ENCODE measurements at places on chromosomes 16 and 17.

DNA sequence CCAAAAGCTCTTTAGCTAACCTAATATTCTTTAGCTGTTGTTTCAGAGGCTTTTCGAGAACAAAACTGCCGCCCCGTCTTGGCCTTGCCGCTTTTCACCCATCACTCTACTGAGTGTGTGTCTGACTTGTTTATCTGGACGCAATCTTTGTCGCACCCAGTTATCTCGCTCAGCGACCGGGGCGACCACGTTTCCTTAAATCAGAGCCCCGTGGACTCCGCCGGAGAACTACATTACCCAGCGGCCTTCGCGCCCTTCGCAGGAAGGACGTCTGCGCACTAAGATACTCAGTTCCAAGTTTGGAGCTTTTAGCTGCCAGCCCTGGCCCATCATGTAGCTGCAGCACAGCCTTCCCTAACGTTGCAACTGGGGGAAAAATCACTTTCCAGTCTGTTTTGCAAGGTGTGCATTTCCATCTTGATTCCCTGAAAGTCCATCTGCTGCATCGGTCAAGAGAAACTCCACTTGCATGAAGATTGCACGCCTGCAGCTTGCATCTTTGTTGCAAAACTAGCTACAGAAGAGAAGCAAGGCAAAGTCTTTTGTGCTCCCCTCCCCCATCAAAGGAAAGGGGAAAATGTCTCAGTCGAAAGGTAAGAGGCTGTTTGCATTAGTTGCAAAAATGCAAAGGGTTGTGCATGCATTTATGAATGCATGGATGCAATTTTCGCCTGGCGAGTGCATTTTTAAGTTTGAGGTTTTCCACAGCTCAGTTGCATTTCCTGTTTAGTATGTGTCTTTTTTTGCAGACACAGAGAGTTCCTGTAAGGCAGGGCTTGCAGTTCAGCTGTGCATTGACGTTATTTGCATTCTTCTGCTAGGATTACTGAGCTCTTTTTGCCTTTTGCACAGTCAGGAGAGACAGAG, at the start of gene MAP2K6:
Gene MAP2K6 (plus strand): TSS at position 290 of the 867 bp plus-strand sequence. CDS start 288 bp downstream, at position 578.
- H3K4me1 ChIP-seq = peaks cover 7% of the 10 kb centered on the region
- no peaks in the 10 kb centered on the region for H3K27me3 ChIP-seq
- no peaks in the 10 kb centered on the region for H3K36me3 ChIP-seq
- H3K4me3 ChIP-seq = peak within 1 kb of the TSS; percentile 66
- DNase-seq = peak; percentile 33

DNA sequence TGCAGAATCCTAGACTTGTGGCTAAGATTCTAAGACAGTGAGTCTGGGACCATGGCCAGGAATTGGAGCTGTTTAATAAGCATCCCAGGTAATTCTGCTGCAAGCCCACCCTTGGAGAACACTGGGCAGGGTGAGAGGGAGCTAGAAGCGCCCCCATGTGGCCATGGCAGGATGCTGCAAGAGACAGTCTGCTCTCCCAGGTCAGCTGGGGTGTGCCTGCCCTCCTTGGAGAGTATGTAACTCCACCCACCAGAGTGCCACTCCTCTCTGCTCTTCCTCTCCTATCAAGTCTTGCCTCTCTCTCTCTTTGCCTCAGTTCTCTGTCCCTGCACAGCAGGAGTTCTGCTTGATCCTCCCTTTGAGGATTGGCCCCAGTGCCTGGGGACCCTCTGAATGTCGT, 14.9 kb downstream of the RCVRN start:
- H3K36me3 ChIP-seq = no peaks in the 10 kb centered on the region
- no peak overlapping the region for H3K27ac ChIP-seq
- no peaks in the 10 kb centered on the region for H3K4me1 ChIP-seq
- no peak for DNase-seq
- H3K4me3 ChIP-seq = no peak overlapping the region
- no peaks in the 10 kb centered on the region for H3K27me3 ChIP-seq

GRCh38 chr16:47156680-47157215, 13.0 kb upstream of the NETO2 start:
- no peaks in the 10 kb centered on the region for H3K27me3 ChIP-seq
- no peak overlapping the region for H3K27ac ChIP-seq
- no peak overlapping the region for H3K4me3 ChIP-seq
- no peaks in the 10 kb centered on the region for H3K4me1 ChIP-seq
- H3K36me3 ChIP-seq = no peaks in the 10 kb centered on the region

GRCh38 chr16:70700101-70701020, 14.5 kb upstream of the MTSS2 start:
- DNase-seq = no peak
- no peaks in the 10 kb centered on the region for H3K27me3 ChIP-seq
- H3K4me3 ChIP-seq = no peak overlapping the region
- H3K36me3 ChIP-seq = no peaks in the 10 kb centered on the region
- peaks cover 90% of the 10 kb centered on the region for H3K4me1 ChIP-seq

- peak overlapping the region; percentile 92 for H3K27ac ChIP-seq
- H3K27me3 ChIP-seq = no peaks in the 10 kb centered on the region
- H3K4me1 ChIP-seq = peaks cover 81% of the 10 kb centered on the region
- H3K4me3 ChIP-seq = no peak overlapping the region
- no peaks in the 10 kb centered on the region for H3K36me3 ChIP-seq
- DNase-seq = no peak
Observed at GRCh38 chr17:73336408-73337329, 24.9 kb upstream of the CDC42EP4 start.

GRCh38 chr16:14309906-14310305, 238.8 kb downstream of the MRTFB start:
- peak overlapping the region; percentile 93 for H3K27ac ChIP-seq
- no peak for DNase-seq
- no peaks in the 10 kb centered on the region for H3K36me3 ChIP-seq
- no peaks in the 10 kb centered on the region for H3K27me3 ChIP-seq
- H3K4me3 ChIP-seq = no peak overlapping the region
- peaks cover 61% of the 10 kb centered on the region for H3K4me1 ChIP-seq

DNA sequence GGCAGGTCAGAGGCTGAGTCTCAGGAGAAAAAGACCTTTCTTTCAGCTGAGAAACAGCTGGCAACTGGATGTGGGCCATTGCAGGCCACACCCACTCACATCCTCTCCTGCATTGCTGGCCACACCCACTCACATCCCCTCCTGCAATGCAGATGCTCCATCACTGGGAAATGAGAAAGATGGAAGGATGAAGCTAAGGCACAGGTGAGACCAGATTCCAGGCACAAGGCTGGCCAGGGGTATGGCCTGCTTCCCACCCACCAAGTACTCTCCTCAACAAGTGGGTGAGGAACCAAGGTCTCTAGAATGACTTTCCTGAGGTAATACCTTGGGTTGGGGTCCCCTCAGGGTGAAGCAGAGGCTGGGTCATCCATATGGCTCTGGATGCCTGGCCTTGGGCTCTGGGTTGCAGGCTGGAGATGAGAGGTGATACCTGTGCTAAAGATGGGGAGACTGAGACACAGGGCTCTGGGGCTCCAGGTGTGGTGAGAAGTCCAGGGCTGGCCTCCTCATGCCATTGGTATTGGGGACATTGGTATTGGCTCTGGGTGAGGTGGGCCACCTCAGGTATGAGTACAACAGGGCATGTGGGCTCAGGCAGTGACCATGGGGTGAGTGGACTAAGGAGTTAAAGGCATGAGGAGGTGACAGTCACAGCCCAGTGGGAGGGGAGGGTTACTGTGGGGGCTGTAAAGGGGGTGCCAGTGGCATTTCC, 1726.8 kb downstream of the TP53TG3F start:
- no peak for DNase-seq
- H3K27me3 ChIP-seq = no peaks in the 10 kb centered on the region
- H3K36me3 ChIP-seq = no peaks in the 10 kb centered on the region
- H3K4me1 ChIP-seq = no peaks in the 10 kb centered on the region
- no peak overlapping the region for H3K27ac ChIP-seq

DNA sequence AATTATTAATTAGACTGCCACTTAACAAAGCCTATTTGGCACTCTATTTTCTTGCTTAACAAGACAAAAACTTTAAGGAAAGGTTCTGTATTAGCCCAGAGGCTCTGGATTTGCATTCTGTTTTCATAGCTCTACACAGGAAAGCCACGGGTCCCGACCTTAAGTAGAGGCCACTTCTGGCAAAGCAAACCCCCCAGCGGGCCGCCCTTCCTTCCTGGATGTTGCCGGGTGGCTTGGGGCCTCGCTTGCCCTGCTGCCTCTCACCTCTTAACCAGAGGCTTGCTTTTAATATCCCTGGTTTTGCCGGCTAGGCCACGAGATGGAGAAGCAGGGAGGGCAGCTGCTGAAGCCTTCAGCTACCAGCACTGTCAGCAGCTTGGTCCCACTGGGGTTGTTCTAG, 4.4 kb downstream of the RTN4RL1 start:
- no peak overlapping the region for H3K4me3 ChIP-seq
- H3K4me1 ChIP-seq = peaks cover 19% of the 10 kb centered on the region
- H3K36me3 ChIP-seq = no peaks in the 10 kb centered on the region
- H3K27ac ChIP-seq = no peak overlapping the region
- no peak for DNase-seq
- no peaks in the 10 kb centered on the region for H3K27me3 ChIP-seq

- no peak overlapping the region for H3K27ac ChIP-seq
- H3K4me1 ChIP-seq = peaks cover 24% of the 10 kb centered on the region
- no peaks in the 10 kb centered on the region for H3K36me3 ChIP-seq
- peak overlapping the region; percentile 91 for H3K4me3 ChIP-seq
Observed at GRCh38 chr17:67243284-67243683, 1.7 kb downstream of the HELZ start.

DNA sequence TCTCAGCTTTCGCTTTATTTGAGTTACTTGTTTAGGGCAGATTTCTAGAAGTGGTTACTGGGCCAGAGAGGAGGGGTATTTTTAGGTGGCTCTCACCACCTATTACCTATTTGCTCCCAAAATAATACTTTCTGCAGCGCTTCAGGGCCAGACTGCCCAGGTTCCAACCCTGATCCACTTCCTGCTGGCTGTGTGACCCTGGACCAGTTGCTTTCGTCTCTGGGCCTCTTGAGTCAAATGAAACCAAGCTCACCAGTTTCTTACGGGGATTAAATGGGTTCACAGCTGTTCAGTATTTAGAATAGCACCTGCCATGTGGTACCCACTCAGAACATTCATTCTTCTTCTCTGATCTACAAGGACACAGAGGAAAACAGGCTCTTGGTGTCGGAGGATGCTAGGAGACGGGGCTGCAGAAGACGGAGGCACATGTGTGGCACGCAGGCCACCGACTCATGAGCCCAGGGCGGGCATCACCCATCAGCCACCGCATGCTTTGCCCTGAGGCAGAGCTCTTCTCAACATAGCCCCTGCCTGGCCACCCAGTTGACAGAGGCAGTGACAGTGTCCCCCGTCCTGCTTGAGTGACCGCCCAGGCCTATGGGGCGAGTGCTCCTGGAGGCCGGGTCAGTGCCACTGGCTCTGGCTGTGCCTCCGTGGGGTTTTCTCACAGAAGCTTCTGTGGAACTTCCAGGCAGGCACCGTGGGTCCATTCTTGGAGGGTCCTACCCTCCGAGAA, 149.0 kb upstream of the PLCG2 start:
- no peaks in the 10 kb centered on the region for H3K27me3 ChIP-seq
- peaks cover 35% of the 10 kb centered on the region for H3K4me1 ChIP-seq
- no peak overlapping the region for H3K27ac ChIP-seq
- no peak overlapping the region for H3K4me3 ChIP-seq

- no peak overlapping the region for H3K4me3 ChIP-seq
- H3K27ac ChIP-seq = peak overlapping the region; percentile 62
- no peaks in the 10 kb centered on the region for H3K36me3 ChIP-seq
- H3K4me1 ChIP-seq = peaks cover 53% of the 10 kb centered on the region
- peaks cover 66% of the 10 kb centered on the region for H3K27me3 ChIP-seq
Observed at GRCh38 chr16:85460252-85461021, 152.7 kb upstream of the GSE1 start.

- H3K36me3 ChIP-seq = no peaks in the 10 kb centered on the region
- peak overlapping the region; percentile 40 for H3K27ac ChIP-seq
- no peak overlapping the region for H3K4me3 ChIP-seq
- H3K4me1 ChIP-seq = peaks cover 25% of the 10 kb centered on the region
Observed at GRCh38 chr16:75267631-75268264, 16.3 kb upstream of the BCAR1 start.

GRCh38 chr17:77597418-77598240, 360.9 kb upstream of the TNRC6C start:
- H3K4me3 ChIP-seq = no peak overlapping the region
- H3K4me1 ChIP-seq = peaks cover 23% of the 10 kb centered on the region
- no peaks in the 10 kb centered on the region for H3K36me3 ChIP-seq
- no peaks in the 10 kb centered on the region for H3K27me3 ChIP-seq

GRCh38 chr16:81543571-81543970, 99.0 kb downstream of the CMIP start:
- H3K4me3 ChIP-seq = no peak overlapping the region
- no peaks in the 10 kb centered on the region for H3K27me3 ChIP-seq
- no peak for DNase-seq

All from esophagus squamous epithelium (tissue), 5 donors.